ENCODE measurements at places on chromosomes 5 and 9.

GRCh38 chr9:68750786-68751185 is 45.7 kb downstream of the PIP5K1B start:
- DNase-seq, result no peak

DNA sequence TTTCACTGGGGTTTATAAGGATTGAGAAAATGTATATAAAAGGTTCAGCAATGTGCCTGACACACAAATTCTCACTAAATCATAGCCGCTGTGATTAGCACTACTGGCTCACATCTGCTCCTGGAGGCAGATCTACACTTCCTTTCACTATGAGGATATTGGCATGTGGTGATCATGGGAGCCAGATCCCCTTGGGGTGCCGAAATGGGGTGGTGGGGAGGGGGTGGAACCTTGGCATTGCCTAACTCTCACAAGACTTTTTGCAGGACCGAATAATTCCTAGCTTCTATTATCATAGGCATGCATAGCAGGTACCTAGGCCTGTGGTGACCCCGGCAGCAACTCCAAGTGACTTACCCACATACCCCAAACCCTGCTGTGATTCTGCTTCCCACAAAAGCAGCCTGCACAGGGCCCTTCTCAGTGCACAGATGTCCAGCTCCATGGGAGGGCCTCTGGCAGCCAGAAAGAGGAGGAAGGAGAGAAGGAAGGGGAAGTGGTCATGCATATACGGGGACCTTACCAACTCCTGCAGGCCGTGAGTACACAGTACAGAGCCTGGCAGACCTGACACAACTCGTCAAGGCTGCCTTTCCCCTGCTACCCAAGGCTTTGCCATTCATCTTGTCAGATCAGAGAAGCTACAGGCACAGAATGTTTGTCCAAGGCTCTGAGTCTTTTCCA is 61.3 kb upstream of the IQGAP2 start:
- DNase-seq, result no peak

DNA sequence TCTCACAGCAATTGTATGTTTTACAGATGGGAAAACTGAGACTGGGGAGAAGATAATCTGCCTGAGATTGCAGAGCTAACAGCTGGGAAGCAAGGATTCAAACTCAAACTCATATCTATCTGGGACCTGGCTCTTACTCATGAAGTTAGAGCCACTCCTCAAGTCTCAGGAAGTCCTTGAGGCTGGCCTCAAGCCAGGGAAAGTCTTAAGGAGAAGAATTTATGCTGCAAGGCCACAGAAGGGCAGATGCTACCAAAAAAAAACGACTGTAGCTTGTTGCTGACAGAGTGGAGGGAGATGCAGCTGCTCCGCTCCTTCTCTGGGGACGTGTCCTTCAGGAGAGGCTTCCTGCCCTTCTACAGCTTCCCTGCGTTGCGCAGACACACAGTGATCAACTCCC is 39.8 kb downstream of the BARHL1 start:
- DNase-seq, result no peak

DNA sequence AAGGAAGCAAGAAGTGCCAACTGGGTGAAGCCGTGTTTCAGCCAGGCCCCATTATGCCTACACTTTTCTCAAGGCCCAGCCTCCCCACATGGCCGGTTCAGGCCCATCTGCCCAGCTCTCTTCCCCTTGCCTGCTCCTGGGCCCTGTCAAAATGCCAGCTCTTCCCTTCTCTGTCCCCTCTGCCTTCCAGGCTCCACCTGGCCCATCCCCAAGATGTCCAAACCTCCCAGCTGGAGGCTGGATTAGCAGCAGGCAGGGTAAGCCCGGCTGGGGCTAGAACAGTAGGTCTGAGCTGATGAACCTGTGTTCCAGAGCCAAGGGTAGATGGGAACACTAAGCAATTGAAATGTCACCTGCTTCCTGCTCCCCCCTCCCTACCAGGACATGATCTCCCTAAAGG is 64.1 kb upstream of the HSPA9 start:
- no peak for DNase-seq

GRCh38 chr5:169978714-169979113 is 1.6 kb downstream of the INSYN2B start:
- no peak for DNase-seq

GRCh38 chr5:74995926-74996325 is 56.4 kb downstream of the GCNT4 start:
- no peak for DNase-seq

GRCh38 chr9:31912636-31913035 is 471.8 kb upstream of the ACO1 start:
- no peak for DNase-seq

GRCh38 chr9:95561913-95562312 is 45.1 kb upstream of the PTCH1 start:
- no peak for DNase-seq

DNA sequence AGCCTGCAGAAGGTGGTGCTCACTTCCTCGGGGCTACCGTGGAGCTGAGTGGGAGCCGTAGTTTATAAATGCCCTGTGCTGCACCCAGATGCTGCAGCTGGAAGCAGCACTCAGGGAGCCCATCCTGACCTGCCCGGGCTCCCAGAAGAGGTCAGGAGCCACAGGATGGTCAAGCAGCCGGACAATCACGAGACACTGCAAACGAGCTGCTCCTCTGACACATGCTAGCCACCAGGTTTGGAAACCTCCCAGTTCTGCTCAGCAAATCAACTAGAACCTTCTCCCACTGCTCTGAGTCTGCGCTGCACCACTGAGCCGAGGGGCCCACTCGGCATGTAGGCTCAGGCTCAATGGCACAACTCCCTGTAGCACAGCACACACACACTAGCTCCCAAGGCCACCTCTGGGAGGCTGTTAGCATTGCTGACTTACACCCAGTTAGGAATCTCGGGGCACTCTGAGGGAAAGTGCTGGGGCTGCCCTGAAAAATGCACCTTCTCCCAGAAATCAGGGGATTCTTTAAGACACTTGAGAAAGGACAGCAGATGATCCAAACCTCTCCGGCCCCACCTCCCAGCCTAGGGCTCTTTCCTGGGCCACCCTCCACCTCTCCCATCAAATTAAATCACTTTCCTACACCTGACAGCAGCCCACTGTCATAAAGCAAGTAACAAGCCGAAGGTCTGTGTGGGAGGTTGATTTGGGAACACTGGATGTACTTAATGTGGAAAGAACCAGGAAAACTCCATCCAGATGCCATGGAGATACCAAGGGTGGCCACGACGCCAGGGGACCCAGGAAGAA is 59.1 kb downstream of the PSMB7 start:
- no peak for DNase-seq

DNA sequence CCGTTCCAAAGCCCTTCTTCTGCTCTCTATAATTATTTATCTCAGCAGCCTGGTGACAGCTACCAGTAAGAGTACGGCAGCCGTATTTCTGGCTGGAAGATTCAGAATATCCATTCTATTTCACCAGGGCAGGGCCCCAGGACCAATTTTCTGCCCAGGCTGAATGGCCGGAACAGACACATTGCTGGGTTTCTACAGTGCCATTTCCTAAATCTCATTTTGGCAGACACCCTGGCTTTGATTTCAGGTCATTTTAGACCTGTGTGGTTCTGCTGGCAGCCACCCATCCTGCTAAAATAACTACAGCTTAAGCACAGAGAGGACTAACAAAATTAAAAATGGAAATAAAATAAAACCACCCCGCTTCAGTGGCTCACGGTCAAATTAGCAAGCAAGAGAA is 95.0 kb downstream of the CRB2 start:
- DNase-seq, result no peak

- DNase-seq, result no peak
Measured at GRCh38 chr5:104372796-104373195, 810.2 kb upstream of the NUDT12 start.

- no peak for DNase-seq
Measured at GRCh38 chr5:132176521-132176945, 51.1 kb downstream of the P4HA2 start.

DNA sequence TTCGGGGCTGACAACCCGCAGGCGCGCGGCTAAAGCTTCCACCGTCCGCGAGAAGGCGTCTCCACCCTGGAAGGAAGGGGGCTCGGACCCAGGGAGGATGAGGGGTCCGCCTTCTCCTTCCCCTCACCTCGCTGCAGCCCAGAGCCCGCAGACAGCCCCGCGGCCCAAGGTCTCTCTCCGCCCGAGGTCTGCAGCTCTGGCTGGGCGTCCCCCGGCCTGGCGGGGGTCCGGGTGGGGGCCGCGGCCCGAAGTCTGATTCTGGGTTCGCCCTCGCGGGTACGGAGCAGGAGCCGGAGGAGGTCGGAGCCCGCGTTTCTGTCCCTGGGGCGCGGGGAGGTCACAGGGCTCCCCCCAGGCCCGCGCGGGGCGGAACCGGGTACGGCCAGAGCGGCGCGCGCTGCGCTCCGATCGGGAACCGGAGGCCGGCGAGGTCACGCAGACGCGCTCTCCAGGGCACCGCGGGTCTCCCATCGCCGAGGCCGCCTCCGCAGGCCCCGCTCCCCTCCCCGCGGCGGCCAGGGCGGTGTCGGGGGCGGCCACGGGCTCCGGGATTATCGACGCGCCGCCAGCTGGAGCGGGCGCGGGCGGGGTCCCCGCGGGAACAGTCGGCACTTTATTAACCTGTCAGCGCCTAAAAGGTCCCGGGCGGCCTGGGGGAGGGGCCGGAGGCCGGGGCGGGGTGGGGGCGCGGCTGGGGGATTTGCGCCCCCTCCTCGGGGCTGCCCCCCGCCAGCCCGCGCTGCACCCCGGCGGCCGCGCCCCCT is 11.6 kb downstream of the LHX3 start:
- no peak for DNase-seq

GRCh38 chr5:97297063-97297703 is 114.1 kb upstream of the RIOK2 start:
- no peak for DNase-seq

- no peak for DNase-seq
Measured at GRCh38 chr9:106784076-106784475, 78.9 kb upstream of the ZNF462 start.

GRCh38 chr5:137960819-137961218 is 71.6 kb downstream of the PKD2L2 start:
- DNase-seq, result no peak

DNA sequence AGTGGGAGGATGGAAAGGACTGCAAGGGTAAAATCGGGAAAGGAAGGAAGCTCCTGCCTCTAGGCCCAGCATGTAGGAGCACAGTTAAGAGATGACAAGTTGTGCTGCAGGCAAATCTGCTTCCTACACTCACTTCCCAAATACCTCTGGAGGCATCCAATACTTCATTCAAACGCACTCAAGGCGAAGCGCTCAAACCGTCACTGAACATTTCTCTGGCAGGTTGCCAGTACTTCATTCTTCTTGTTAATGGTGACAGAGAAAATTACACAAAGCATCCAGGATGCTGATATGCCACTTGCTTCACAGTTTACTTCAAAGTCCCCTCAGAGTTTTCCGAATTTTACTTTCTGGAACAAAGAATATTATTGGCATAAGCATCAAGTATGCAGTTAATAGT is 59.8 kb downstream of the NREP start:
- no peak for DNase-seq

All from AG09319 (cell line).